ENCODE measurements at places on chromosomes 3 and 15. TPM values are rescaled to one million over a fixed set of nuclear protein-coding genes. Genes with fewer than 3 reads are reported as not detected.
A peak's percentile ranks its signal among the peaks of the same experiment; 100 is the strongest.

The SLC22A13 gene
- polyA plus RNA-seq, result 0.13 TPM

DNA sequence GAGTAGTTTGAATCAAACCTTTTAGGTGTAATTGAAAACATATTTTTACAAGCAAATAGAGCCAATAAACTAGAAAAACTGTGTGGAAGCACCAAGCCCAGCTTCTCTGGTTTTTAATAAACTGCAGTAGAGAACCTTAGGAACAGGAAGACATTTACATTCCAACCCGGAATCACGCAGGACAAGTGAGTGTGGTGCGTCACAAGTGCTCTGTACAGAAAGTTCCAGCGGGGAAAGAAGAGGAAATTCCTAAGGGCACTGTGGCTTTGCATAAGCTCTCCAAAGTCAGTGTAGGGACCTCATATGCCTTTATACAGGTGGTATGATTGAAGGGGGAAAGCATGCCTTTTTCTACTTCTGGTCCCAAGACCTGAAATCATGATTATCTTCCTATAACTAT, 21.6 kb downstream of the COL8A1 start:
- DNase-seq, result no peak

The TOP2B gene
- polyA plus RNA-seq, result 13.6 TPM

GRCh38 chr15:59711451-59712243, 22.5 kb upstream of the BNIP2 start:
- DNase-seq, result no peak

GRCh38 chr15:50563756-50564155, 17.3 kb upstream of the USP50 start:
- DNase-seq, result no peak

DNA sequence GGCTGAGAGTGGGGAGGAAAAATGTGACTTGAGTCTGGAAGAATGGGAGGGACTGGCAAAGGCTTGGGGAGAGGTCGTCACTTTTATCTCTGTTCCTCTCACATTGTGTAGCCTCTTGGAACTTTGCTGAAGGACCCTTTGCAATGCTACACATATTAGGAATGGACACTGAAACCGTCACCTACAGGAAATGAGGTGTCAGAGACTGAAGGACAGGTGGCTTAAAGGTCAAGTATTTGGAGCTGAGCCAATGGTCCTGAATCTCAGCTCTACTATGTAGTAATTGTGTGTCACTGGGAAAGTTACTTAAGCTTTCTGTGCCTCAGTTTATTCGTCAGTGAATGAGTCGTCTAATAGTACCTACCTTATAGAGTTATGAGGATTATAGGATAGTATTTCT, 14.7 kb downstream of the MCTP2 start:
- no peak for DNase-seq

- DNase-seq, result no peak
Measured at GRCh38 chr3:158166223-158166622, 56.3 kb downstream of the RSRC1 start.

- no peak for DNase-seq
Measured at GRCh38 chr3:194218646-194219453, 82.9 kb downstream of the HES1 start.

- DNase-seq, result no peak
Measured at GRCh38 chr3:197555281-197556261, at the start of gene BDH1. BDH1 (minus strand) TSS chr3:197555968; CDS start chr3:197546443, 9,525 bp downstream.

DNA sequence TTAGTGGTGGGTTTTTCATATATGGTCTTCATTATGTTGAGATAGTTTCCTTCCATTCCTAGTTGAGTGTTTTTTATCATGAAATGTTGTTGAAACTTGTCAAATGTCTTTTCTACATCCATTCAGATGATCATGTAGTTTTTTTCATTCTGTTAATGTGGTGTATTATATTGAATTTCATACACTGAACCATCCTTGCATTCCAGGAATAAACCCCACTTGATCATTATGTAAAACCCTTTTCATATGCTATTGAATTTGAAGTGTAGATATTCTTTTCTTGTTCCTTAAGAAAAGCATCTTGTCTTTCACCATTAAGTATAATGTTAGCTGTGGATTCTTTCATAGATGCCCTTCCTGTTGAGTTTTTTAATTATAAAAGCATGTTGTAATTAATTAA, 42.9 kb downstream of the PIAS1 start:
- no peak for DNase-seq

The SPATA12 gene
- polyA plus RNA-seq, result not detected

DNA sequence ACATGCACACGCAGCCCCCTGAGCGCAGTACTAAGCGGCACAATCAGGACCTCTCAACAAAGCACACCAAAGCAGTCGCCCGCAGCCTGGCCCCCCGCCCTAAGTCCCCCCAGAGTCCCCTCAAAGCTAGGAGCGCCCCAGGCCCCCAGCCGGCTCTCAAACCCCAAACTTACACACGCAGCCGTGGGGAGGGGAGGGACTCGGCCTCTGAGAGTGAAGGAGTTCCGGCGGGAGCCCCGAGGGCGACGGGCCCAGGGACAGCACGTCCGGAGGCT, 5.5 kb downstream of the GATA2 start:
- no peak for DNase-seq

DNA sequence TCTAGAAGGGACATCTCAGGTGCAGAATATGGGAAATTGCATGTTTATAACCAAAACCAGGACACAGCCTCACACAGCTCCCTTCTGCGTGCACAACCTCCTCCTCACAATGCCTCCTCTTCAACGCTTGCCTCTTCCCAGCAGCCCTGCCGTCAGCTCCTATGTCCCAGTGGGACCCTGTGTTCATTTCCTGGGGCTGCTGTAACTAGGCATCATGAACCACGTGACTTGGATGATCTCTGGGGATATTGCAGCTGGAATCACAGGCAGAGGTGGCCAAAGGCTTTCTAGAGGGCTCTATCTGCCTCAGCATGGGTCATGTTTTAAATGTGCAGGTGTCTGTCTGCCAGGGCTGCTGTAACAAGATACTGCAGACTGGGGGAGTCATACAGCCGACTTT, 375.3 kb downstream of the OCA2 start:
- no peak for DNase-seq

- DNase-seq, result no peak
Measured at GRCh38 chr3:72848703-72849081, 447 bp upstream of the SHQ1 start.

DNA sequence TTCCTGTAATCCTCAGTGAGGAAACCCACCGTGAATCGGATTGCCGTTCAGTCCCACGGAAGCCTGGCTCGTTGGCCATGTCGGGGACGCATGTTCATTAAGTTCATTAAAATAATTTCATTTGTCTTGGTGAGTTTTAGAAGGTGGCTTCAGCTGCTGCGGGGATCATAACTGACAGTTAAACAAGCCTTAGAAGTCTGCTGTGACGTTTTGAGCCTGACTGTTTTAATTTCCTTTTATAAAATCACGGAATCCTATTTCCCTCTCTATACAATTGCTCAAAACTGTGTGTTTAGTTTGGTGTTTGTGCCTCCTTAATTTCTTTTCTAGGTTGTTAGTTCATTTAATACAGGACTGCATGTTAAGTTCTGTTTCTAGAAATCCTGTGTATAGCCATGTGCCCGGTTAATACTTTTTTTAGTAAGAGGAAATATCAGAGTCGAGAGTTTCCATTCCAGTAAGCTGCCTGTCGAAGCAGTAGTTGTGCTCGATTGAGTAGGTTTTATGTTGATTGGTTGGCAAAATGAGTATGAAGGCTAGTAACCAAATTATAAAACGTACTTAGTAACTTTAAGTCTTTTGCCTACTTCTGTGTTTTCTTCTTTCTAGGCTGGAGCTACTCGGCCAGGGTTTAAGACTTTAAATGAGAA, 705 bp downstream of the NIPA2 start:
- no peak for DNase-seq

The PPP1R2 gene
- 41.9 TPM for polyA plus RNA-seq

GRCh38 chr3:132399054-132399929, 18.0 kb upstream of the DNAJC13 start:
- no peak for DNase-seq

DNA sequence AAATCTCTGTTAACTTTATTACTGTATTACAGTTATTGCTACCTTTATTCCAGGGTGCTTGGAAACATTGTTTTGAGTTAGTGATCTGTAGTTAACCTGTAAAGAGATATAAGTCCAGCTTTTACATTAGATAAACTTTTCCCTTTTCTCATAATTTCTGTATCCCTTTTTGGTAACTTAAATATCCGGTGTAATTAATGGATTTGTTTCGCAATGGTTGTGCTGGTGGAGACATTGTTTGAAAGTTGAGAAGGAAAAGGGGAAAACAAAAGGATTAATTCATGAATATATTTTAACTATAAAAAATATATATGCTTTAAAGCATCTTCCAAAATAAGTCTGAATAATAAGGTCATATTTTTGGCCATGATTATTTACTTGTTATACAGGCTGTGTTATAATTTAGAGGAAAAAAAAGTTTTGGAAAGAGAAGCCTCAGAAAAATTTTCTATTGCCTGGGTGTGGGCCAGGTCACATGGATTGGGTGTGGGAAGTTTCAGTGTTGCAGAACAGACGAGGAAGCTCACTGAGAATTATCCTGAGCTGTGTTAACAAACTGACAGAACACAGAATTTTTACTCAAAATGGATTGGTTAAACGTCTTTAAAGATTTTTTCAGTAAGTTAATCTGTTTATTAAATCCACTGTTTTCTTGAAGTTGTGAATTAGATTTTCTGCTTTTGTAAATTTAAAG, 27.7 kb upstream of the IL20RB start:
- DNase-seq, result no peak

DNA sequence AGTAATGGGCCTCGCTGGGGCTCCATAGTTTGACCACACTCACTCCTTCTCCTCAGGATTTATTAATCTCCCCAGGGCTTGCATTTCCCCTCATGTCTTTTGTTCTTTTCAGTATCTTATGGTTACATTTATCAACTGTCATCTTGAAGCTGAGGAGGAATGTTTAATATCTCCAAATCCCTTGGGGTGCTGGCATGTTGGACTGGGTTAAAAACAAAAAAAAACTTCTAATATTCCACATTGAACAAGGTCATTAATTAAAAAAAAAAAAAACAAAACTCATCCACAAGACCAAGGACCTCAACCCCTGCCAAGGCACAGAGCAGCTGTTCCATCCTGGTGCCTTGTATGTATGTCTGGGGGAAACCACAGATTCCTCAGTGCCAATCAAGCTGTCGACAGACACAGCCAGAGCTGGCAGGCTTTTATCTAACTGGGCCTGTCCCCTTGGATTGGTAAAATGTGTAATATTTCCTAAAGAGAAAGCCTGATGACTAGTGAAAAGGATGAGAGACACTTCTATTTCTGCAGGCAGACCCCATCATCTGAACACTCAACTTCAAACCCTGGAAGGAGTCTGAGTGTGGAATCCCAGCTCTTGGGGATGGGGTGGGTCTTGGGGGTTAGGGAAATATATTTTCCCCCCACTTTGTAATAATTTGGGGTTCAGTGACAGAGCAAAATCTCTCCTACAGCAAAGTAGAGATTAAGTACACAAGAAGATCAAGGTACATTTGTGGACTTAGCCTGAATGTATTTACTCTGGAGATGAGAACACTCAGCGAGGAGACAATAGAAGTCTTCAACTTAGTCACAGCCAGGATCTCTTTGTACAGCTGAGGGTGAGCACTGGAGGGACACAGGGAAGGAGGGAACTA, 69.1 kb downstream of the TTC23 start:
- no peak for DNase-seq

DNA sequence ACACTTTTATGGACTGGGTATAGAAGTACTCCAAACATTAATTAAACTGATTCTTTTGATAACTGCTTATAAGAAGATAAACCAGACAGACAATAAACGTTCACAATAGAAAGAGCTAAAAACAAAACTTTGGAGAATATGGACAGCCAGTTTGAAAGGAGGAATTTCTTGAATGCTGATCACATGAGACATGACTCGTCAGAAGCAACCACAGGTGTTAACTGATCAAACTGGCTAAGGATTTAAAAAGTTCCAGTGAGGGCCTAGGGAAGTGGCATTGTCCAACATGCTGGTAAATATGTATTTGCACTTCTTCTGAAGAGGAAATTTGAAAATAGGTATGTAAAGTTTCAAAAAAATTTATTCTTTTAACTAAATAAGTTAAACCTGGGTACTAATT, 29.4 kb upstream of the AP3B2 start:
- DNase-seq, result no peak

The ZNF280D gene
- 4.0 TPM for polyA plus RNA-seq

DNA sequence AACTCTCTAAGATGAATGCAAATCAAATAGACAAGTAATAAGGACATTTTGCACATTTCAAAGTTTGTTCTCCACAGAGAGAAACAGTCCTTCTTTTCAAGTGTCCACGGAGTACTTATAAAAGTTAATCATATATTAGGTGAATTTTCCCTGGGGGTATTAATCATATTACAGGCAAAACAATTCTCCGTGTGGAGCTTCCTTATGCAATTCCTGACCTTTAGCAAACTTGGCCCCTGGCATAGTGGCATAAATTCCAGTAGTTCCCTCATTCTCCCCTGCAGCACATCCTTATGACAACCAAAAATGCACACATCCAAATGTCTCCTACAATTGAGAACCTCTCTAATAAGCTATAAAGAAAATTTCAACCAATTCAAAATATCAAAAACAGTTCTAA, 34.4 kb downstream of the FSIP1 start:
- DNase-seq, result no peak

- no peak for DNase-seq
Measured at GRCh38 chr3:147388700-147389580, 17.4 kb downstream of the ZIC4 start.

DNA sequence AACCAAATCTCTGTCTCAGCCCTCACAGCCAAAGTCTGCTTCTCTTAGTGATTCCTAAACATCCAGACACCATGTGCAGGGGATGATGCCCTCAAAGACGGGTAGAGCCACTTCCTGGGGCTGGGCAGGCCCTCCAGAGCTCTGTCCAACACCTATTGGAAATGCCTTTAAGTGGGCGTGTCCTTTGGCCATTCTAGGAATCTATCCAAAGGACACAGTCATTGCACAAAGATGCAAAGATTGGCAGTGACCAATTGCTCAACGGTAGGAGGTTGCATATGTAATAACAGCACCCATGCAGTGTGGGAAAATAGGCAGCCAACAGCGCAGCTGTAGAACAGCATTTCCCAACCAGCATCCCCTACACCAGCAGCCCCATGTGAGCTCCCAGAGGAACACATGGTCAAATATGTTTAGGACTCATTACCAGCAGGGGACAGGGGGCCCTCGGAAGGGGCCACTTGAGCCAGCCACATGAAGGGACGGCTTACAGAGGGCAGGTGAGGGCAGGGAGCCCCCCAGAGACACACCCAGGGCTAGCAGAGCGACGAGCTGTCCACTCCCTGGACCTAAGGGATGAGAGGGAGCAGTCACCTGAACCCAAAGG, 142.8 kb upstream of the IQSEC1 start:
- DNase-seq, result peak; percentile 6

- DNase-seq, result no peak
Measured at GRCh38 chr15:90436952-90437351, 48.9 kb downstream of the IQGAP1 start.

DNA sequence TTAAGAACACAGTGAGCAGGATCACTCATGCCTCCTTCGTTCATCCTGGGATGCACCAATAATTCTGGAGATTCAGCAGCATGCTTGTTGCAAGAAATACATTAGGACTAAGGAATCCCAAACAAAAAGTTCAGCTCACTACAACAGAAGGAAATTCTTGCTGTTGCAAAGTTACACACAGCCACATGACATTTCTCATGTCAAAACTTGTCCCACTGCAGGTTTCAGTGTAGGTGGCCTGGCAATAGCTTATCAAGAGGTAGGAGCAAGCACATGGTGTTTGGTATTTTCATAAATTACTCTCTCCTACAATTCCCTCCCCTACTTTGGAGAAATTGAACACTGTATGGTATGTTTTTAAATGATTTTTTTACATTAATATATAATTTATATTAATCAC, 399.6 kb upstream of the EPHA3 start:
- no peak for DNase-seq
